IMR-90 (cell line): ENCODE measurements at places on chromosomes 3 and 15. TPM values are rescaled to one million over a fixed set of nuclear protein-coding genes. Genes with fewer than 3 reads are reported as not detected.

Gene SLC27A2
- total RNA-seq, result under 0.01 TPM in 1 of 2 replicates, not detected in the other

Gene ECE2
- total RNA-seq, result not detected in 2 replicates

Gene BFSP2
- not detected in 2 replicates for total RNA-seq

GRCh38 chr3:105774444-105775180 lies 94.2 kb downstream of the CBLB start:
- no peak for DNase-seq

GRCh38 chr3:77467702-77468625 lies 428.1 kb downstream of the ROBO2 start:
- DNase-seq, result no peak
